ENCODE measurements at places on chromosomes 12 and 14.
A peak's percentile ranks its signal among the peaks of the same experiment; 100 is the strongest.

- DNase-seq, result peak; percentile 88
Measured at GRCh38 chr14:70972107-70972976, 65.1 kb downstream of the PCNX1 start.

DNA sequence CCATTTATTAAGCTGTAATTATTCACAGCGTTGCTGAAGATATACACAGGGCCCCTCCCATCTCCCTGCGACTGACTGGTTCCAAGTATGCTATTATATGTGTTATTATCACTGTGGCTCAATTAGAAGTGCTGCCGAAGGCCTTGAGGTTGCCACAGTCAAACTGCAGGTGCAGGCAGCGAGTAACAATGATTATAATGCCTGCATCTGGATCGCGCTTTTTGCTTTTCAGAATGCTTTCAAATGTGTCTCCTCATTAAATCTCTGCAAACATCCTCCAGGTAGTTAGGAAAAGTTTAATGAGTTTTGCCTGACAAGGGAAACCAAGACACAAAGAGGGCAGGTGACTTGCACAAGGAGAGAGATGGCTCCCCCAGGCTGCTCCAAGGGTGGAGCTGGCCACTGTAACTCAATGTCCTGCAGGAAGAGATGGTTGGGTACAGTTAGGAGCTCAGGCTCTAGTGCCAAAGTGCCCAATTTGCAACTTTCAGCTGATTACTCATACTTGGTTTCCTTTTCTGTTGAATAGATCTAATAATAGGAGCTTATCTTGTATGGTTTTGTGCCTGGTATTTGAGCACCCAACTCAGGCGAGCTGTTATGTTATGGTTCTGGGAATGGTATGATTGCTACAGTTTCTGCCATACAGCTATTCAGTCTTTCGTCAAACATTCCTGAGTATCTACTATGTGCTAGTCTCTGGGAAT, 1.7 kb upstream of the SYNE3 start:
- DNase-seq, result peak; percentile 24

DNA sequence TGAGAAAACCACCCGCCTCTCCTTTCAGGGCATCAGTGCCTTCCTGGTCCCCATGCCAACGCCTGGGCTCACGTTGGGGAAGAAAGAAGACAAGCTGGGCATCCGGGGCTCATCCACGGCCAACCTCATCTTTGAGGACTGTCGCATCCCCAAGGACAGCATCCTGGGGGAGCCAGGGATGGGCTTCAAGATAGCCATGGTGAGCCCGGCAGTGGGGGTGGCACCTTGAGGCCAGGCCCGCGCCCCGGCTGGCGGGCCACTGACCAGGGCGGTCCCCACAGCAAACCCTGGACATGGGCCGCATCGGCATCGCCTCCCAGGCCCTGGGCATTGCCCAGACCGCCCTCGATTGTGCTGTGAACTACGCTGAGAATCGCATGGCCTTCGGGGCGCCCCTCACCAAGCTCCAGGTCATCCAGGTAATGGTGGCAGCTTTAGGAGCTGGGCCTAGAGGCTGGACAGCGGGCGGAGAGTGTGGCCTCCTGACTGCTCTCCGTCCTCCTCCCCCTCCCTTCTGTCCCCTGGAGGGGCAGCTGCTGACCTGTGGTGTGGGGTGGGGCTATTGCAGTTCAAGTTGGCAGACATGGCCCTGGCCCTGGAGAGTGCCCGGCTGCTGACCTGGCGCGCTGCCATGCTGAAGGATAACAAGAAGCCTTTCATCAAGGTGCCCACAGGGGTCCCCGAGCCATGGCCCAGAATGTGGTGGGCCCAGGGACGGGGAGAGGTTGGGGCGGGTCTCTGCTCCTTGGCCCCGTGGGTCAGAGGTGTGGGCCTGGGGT, 12.8 kb downstream of the ACADS start:
- no peak for DNase-seq

GRCh38 chr14:50920482-50921230, 23.6 kb downstream of the PYGL start:
- no peak for DNase-seq

DNA sequence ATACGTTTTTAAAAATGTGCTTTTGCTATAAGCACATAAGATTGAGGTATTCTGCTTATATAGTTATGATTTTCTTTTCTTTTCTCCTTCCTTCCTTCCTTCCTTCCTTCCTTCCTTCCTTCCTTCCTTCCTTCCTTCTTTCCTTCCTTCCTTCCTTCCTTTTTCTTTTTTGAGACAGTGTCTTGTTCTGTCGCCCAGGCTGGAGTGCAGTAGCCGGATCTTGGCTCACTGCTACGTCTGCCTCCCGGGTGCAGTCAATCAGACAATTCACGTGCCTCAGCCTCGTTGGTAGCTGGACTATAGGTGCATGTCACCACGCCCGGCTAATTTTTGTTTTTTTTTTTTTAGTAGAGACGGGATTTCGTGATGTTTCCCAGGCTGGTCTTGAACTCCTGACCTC, 5.8 kb downstream of the CFAP54 start:
- no peak for DNase-seq

GRCh38 chr14:98834119-98834518, 437.9 kb downstream of the BCL11B start:
- DNase-seq, result no peak

DNA sequence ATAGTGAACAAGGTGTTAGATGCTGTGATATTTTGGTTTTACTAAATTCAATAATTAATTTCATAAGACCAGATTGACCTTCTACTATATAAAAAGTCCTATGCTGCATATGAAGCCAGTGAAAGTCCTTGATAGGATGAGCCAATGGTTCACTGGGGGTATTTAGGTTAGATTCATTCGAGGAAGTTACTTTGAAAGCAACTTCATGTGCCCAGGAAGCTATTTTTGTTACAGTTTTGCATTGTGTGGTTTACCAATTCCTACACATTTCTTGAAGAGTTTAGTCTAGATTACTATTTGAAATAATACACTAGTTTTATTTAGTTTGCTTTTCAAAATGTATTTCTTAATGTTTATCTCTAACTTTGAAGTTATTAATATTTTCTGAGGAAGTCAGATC, 58.5 kb upstream of the RMST start:
- DNase-seq, result no peak

GRCh38 chr12:42076976-42077375, 67.7 kb downstream of the GXYLT1 start:
- DNase-seq, result no peak

DNA sequence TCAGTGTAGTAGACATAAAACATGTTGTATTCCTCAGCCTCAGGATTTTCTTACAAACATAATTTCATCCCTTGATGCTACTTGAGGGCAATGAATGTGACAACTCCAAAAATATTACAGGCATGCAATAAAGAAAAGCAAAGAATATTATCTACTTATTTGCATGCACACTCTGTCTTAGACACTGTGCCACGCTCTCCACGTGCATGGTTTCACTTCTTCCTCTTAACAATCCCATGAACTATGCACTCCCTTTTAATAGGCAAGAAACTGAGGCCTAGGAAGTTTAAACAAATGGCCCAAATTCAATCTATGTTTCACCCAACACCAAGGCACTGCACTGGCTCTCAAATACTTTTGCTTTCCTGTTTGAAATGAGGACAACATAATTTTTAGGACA, 1.8 kb upstream of the PAH start:
- DNase-seq, result no peak

GRCh38 chr14:28300356-28300755, 466.2 kb upstream of the FOXG1 start:
- no peak for DNase-seq

DNA sequence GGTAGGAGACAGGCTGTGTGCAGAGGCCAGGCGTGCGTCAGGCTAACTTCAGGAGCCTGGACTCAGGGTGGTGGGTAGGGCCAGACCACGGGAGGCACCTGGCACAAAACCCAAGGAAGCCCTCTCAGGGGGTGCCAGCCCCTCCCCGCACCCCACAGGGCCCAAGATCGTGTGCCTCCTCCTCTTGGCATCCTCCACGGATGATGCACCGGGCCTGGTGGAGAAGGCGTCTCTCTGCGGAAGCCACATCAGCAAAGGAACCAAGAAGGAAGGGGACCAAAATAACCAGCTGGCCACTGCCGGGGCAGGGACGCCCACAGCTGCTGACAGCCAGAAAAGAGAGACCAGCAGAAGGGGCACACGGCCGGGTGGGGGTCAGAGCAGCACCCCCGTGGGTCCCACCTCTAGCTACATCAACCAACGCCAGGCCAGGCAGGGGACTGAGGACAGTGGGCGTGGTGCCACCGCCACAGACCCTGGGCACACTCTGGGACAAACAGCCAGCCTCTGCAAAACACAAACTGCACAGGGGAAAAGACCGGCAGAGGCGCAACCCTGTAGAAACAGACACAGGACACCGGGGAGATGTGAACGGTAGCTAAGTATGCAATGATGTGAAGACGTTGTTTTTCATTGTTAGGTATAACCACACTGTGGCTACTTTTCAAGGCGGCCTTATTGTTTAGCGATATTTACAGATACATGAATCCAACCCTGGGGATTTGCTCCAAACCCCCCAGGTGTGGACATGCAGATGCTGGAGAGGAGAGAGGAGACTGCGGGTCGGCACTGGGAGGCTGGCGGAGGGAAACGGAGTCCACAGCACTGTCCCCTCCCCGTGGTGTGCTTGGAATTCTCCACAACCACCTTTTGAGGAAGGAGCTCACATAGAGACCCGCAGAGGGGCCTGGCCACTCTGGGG, 26.1 kb upstream of the C14orf180 start:
- DNase-seq, result no peak

DNA sequence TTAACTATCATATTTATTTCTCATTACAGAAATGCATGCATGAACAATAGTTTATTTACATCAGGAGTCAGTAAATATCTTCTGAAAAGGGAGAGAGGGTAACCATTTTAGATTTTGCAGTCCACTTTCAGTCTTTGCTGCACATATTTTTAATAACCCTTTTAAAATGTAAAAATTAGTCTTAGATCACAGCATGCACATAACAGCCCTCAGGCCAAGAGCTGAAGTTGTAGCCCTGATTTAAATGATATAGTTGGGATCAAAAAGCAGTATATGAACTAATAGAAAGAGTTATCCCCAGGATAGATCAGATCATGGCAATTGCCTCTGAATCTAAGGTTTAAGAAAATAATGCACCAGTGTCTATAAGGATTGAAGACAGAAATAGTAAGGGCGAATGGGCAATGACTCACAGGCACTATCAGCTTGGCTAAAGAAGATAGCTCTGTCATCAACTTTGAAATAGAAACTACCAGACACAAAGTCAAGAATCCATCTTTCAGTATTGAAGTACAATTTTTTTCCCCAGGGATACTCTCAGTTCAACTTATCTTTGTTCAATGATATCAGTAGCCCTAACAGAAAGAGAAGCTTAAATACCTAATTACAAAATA, 13.1 kb upstream of the CLEC7A start:
- DNase-seq, result no peak

- DNase-seq, result no peak
Measured at GRCh38 chr14:82075566-82075965, 541.9 kb upstream of the SEL1L start.

DNA sequence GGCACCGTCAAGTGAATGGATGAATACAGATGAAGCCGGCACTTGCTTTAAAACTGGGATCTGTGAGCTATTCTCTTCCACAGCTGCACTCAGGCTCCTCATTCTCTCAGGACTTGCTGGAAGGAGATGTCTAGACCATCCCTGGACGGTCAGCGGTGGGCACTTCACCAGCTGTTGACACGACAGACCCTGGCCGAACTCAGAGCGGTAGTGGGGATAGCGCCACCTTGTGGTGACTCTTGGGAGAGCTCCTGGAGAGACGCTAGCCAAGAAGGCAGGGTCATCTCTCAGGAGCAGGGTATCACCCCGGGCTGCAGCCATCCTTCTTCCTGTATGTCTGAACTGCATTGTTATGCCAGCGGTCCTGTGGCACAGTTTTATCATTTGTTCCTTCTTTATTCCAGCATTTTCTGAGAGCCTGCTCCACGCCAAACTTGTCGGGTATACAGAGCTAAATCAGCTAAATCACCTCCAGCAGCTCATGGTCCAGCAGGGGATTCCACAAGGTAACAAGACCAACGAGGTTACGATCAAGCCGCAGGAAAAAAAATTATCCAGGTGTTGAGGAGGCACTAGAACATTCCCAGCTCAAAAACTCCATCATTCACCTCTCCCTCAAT, 10.0 kb downstream of the WNT1 start:
- peak; percentile 78 for DNase-seq

GRCh38 chr14:22955702-22956569, 954 bp downstream of the HAUS4 start:
- DNase-seq, result no peak

- no peak for DNase-seq
Measured at GRCh38 chr14:53955671-53956426, 776 bp downstream of the BMP4 start.

DNA sequence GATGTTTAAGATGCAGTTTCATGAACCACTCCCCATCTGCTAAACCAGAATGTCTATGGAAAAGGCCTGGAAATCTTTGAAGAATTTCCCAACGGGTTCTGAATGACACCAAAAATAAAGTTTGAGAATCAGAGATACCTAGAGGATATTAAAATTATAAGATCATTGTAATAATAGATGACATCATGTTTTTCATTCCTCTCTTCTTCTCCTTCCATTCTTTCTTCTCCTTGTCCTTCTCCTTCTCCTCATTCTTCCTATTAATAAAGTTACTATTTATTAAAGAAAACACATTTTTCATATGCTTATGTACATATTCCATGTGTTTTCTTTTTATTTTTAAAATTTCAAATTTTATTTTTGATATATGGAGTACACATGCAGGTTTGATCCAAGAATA, 1449.4 kb downstream of the LRFN5 start:
- DNase-seq, result no peak

- no peak for DNase-seq
Measured at GRCh38 chr14:32512813-32513212, 183.7 kb downstream of the AKAP6 start.

DNA sequence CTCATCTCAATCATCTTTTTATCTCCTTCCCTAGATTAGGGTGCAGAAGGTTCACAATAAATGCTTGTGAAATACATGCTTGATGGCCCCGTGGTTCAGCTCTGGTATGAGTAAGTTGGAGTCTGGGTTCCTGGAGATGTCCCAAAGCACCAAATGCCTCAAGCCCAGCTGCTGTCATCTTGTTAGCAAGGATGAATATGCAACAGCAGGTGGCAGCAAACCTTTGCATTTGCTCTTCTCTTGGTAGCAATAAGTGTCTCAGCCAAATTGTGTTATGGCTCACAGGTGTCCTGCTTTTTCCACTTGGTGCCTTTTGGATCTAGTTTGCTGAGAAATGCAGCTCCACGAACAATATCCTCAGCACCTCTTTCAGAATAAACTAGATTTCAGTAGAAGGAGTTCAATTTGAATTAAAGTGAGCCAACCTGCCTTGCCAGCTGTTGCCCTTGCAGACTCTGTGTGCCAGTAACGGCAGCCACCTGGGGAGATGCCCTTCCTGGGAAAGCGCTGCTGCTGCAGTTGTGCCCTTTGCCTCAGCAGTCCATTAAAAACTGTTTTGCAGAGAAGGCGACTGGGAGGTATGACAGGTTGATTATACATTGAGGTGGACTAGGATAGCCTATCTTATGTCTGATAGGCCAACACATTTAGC, 417.3 kb downstream of the SNAPC1 start:
- DNase-seq, result peak; percentile 13
